Colonic mucosa (tissue), 4 donors: ENCODE measurements at places on chromosomes 13 and 19.

DNA sequence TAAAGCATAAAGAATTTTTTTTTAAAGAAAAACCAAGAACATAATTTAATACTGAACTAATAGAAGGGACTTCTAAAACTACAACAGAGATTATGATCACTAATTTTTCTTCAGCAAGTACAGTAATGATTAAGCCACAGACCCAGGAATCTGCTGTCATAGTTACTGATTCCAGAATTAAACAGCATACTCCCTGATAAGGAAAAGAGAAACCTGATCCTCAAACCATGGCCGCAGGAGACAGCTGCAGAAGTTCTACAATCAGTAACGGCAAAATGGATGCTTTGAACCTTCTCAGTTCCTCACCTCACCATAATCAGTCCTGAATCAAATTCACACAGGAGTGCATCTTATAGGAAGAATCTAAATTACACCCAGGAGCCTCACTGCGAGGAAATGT, 939.0 kb upstream of the SLITRK1 start:
- no peak for DNase-seq
- H3K27ac ChIP-seq = no peak overlapping the region
- no peaks in the 10 kb centered on the region for H3K27me3 ChIP-seq
- no peaks in the 10 kb centered on the region for H3K36me3 ChIP-seq

DNA sequence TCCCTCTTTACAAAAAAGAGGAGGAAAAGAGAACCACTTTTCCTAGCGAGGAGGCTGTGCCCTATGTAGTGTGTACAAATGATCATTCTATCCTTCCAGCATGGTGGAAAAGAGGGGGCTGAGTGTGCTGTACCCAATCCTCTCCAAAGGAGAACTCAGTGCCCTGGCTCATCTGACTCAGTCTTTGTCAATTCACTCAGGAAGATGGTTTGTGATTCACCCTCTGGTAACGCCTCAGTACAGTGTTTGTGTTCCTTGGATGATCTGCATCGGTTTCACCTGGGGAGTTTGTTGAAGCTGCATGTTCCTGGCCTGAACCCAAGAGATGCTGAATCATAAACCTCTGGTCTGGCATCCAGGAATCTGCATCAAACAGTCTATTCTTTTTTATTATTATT, 18.3 kb upstream of the ENOX1 start:
- H3K36me3 ChIP-seq = no peaks in the 10 kb centered on the region
- no peaks in the 10 kb centered on the region for H3K4me1 ChIP-seq
- DNase-seq = no peak
- H3K27me3 ChIP-seq = no peaks in the 10 kb centered on the region
- no peak overlapping the region for H3K27ac ChIP-seq

DNA sequence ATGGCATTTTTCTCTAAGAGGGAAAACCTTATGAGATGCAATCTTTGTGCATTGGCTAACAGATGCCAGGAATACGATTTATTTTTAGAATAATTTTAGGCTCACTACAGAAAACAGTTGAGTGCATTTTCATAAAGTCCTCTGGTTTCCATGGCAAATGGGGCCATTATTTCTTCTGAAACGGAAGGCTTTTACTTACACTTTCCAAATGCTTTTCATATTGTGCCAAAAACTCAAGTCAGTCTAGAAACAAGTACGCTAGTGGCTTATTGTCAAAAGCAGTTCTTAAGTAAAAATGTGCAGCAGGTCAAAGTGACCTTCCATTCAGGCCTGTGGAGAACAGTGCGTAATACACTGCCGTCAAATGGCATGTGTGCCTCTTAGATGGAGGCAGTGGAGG, 628.7 kb downstream of the EFNB2 start:
- no peak overlapping the region for H3K4me3 ChIP-seq
- H3K36me3 ChIP-seq = no peaks in the 10 kb centered on the region
- DNase-seq = no peak
- H3K4me1 ChIP-seq = no peaks in the 10 kb centered on the region
- no peaks in the 10 kb centered on the region for H3K27me3 ChIP-seq

GRCh38 chr13:49356223-49356622, 87.6 kb downstream of the CAB39L start:
- no peaks in the 10 kb centered on the region for H3K36me3 ChIP-seq
- H3K4me1 ChIP-seq = no peaks in the 10 kb centered on the region
- no peaks in the 10 kb centered on the region for H3K27me3 ChIP-seq
- H3K27ac ChIP-seq = no peak overlapping the region
- DNase-seq = no peak

GRCh38 chr13:99778500-99778899, 193.1 kb downstream of the ZIC5 start:
- H3K27ac ChIP-seq = no peak overlapping the region
- no peaks in the 10 kb centered on the region for H3K36me3 ChIP-seq
- no peak overlapping the region for H3K4me3 ChIP-seq
- DNase-seq = no peak

GRCh38 chr19:28504727-28505126, 708.2 kb downstream of the UQCRFS1 start:
- no peak overlapping the region for H3K4me3 ChIP-seq
- H3K4me1 ChIP-seq = no peaks in the 10 kb centered on the region
- no peak for DNase-seq
- no peak overlapping the region for H3K27ac ChIP-seq
- H3K27me3 ChIP-seq = no peaks in the 10 kb centered on the region

- H3K4me1 ChIP-seq = no peaks in the 10 kb centered on the region
- no peak overlapping the region for H3K27ac ChIP-seq
- peaks cover 24% of the 10 kb centered on the region for H3K27me3 ChIP-seq
- H3K4me3 ChIP-seq = no peak overlapping the region
These were observed 9.1 kb downstream of the TM6SF2 start for GRCh38 chr19:19263886-19264487.

- no peak overlapping the region for H3K27ac ChIP-seq
- H3K36me3 ChIP-seq = no peaks in the 10 kb centered on the region
- H3K4me3 ChIP-seq = no peak overlapping the region
- H3K27me3 ChIP-seq = no peaks in the 10 kb centered on the region
- DNase-seq = no peak
These were observed 5.8 kb downstream of the TM9SF2 start for GRCh38 chr13:99507054-99507453.

GRCh38 chr13:54185101-54185500, 1156.5 kb downstream of the OLFM4 start:
- no peaks in the 10 kb centered on the region for H3K36me3 ChIP-seq
- no peak for DNase-seq
- no peak overlapping the region for H3K4me3 ChIP-seq
- no peaks in the 10 kb centered on the region for H3K4me1 ChIP-seq
- H3K27me3 ChIP-seq = no peaks in the 10 kb centered on the region

DNA sequence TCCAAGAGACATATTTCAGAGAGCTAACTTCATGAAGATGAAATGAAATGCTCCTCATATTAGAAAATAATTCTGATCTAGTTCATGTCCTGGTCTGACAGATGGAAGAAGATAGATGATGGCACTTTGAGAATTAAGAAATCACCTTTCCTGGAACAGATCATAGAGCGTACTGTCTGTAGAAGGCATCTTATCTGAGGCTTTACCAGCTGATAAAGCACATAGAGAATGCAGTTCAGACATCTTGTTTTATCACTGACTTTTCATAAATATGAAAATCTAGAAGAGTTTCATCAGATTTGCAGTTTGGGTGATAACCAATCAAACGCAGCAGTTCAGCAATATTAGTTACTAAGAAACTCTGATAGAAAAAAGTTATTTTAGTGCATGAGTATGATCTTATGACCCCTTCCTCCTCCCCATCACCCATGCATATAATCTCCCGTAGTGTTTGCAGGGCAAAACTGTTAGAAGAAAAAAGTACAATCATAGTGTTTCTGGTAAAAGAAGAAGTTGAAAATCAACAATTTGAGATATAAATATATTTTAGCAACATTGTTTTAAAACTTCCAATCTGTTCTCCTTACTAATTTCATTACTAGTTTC, 585.2 kb downstream of the PCDH9 start:
- no peaks in the 10 kb centered on the region for H3K36me3 ChIP-seq
- no peak overlapping the region for H3K27ac ChIP-seq
- no peaks in the 10 kb centered on the region for H3K27me3 ChIP-seq
- no peak for DNase-seq
- H3K4me1 ChIP-seq = no peaks in the 10 kb centered on the region

- H3K27me3 ChIP-seq = no peaks in the 10 kb centered on the region
- H3K27ac ChIP-seq = no peak overlapping the region
- no peak for DNase-seq
- no peak overlapping the region for H3K4me3 ChIP-seq
- H3K4me1 ChIP-seq = no peaks in the 10 kb centered on the region
- no peaks in the 10 kb centered on the region for H3K36me3 ChIP-seq
These were observed 2.0 kb downstream of the ZNF562 start for GRCh38 chr19:9672893-9673292.

DNA sequence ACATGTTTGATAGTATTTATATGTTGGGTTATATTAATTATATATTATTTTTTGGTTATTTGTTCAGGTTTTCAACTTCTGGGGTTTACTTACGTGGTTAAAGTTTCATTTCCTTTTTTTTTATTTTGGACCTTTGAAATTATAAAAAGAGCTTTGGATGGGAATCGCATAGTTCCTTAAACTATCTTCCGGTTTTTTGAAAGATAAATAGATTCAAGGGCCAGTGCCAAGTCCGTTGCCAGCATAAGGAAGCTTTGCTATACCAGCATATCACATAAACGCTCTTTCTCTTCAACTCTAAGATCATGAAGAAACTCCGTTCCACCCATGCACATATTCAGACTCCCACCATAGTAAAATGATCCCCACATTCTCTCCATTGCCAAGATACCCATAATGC, 7.4 kb upstream of the OXGR1 start:
- H3K36me3 ChIP-seq = no peaks in the 10 kb centered on the region
- H3K27me3 ChIP-seq = no peaks in the 10 kb centered on the region
- no peak for DNase-seq
- H3K4me1 ChIP-seq = no peaks in the 10 kb centered on the region
- H3K4me3 ChIP-seq = no peak overlapping the region

GRCh38 chr13:23753458-23753857, 135.7 kb downstream of the MIPEP start:
- H3K4me3 ChIP-seq = no peak overlapping the region
- no peak for DNase-seq
- H3K4me1 ChIP-seq = no peaks in the 10 kb centered on the region
- no peak overlapping the region for H3K27ac ChIP-seq

DNA sequence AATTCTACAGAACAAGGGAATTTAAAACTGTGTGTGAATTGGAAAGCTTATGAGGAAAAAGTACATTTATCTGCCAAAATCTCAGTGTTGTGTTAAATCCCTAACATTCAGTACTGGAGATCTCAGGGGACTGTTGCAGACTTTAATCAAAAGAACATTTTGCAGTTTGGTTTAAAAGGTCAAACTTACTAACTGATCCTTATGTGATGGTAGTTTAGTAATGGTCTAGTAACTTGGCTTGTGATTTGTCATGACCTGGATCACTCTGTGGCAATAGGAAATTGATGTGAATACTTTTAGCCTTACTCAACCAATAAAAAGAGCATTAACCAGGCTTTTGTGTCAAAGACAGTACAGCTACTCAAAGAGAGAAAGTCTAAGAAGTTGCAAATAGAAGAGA, 862.1 kb upstream of the MIR17HG start:
- no peak overlapping the region for H3K4me3 ChIP-seq
- H3K36me3 ChIP-seq = no peaks in the 10 kb centered on the region
- no peaks in the 10 kb centered on the region for H3K27me3 ChIP-seq
- DNase-seq = no peak
- H3K27ac ChIP-seq = no peak overlapping the region

GRCh38 chr13:27549406-27549981, 70.8 kb downstream of the LNX2 start:
- no peaks in the 10 kb centered on the region for H3K4me1 ChIP-seq
- peak; percentile 88 for DNase-seq
- H3K27me3 ChIP-seq = no peaks in the 10 kb centered on the region
- no peak overlapping the region for H3K4me3 ChIP-seq

GRCh38 chr19:45104658-45105349, 11.8 kb downstream of the PPP1R37 start:
- H3K4me3 ChIP-seq = no peak overlapping the region
- no peaks in the 10 kb centered on the region for H3K27me3 ChIP-seq
- peaks cover 16% of the 10 kb centered on the region for H3K4me1 ChIP-seq
- H3K27ac ChIP-seq = no peak overlapping the region
- no peak for DNase-seq
- H3K36me3 ChIP-seq = no peaks in the 10 kb centered on the region

DNA sequence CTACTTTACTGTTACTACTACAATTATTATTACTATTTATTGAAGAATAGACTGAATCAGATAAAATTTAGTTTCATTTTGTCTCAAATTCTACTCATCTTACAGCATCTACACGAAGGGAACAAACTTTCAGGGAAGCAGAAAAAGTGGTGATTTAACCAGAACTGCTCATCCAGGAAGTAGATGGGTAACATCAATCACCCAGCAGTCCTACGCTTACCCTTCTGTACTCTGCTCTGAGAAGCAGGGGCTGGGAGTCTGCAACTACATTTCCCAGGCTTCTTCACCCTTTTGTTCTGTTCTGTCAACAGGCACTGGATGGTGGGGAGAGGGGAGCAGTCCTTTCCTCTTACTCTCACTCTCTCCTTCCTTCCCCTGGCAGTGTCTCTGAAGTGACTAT, 31.4 kb upstream of the GGACT start:
- H3K27me3 ChIP-seq = no peaks in the 10 kb centered on the region
- DNase-seq = no peak
- H3K4me1 ChIP-seq = no peaks in the 10 kb centered on the region
- H3K36me3 ChIP-seq = no peaks in the 10 kb centered on the region
- H3K27ac ChIP-seq = no peak overlapping the region

- H3K27me3 ChIP-seq = no peaks in the 10 kb centered on the region
- no peak for DNase-seq
- H3K27ac ChIP-seq = no peak overlapping the region
- H3K4me3 ChIP-seq = no peak overlapping the region
These were observed 17.4 kb upstream of the SPRYD7 start for GRCh38 chr13:49953560-49953959.

DNA sequence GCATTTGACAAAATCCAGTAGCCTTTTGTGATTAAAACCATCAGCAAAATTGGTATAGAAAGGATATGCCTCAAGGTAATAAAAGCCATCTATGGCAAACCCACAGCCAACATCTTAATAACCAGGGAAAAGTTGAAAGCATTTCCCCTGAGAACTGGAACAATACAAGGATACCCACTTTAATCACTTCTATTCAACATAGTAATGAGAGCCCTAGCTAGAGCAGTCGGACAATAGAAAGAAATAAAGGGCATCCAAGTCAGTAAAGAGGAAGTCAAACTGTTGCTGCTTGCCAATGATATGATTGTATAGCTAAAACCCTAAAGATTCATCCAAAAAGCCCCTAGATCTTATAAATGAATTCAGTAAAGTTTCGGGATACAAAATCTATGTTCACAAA, 1510.3 kb downstream of the PCDH9 start:
- no peaks in the 10 kb centered on the region for H3K4me1 ChIP-seq
- H3K4me3 ChIP-seq = no peak overlapping the region
- H3K27me3 ChIP-seq = no peaks in the 10 kb centered on the region
- H3K36me3 ChIP-seq = no peaks in the 10 kb centered on the region
- H3K27ac ChIP-seq = no peak overlapping the region

GRCh38 chr19:48501494-48502349, 9.9 kb downstream of the LMTK3 start:
- H3K4me1 ChIP-seq = no peaks in the 10 kb centered on the region
- peak; percentile 89 for DNase-seq
- peak overlapping the region; percentile 22 for H3K4me3 ChIP-seq
- H3K27me3 ChIP-seq = peaks cover 17% of the 10 kb centered on the region
- H3K36me3 ChIP-seq = no peaks in the 10 kb centered on the region
- H3K27ac ChIP-seq = peak overlapping the region; percentile 17
